ENCODE measurements at places on chromosomes 11 and 22.

GRCh38 chr11:95108671-95109551 lies 19.3 kb downstream of the ENDOD1 start:
- no peak for DNase-seq

DNA sequence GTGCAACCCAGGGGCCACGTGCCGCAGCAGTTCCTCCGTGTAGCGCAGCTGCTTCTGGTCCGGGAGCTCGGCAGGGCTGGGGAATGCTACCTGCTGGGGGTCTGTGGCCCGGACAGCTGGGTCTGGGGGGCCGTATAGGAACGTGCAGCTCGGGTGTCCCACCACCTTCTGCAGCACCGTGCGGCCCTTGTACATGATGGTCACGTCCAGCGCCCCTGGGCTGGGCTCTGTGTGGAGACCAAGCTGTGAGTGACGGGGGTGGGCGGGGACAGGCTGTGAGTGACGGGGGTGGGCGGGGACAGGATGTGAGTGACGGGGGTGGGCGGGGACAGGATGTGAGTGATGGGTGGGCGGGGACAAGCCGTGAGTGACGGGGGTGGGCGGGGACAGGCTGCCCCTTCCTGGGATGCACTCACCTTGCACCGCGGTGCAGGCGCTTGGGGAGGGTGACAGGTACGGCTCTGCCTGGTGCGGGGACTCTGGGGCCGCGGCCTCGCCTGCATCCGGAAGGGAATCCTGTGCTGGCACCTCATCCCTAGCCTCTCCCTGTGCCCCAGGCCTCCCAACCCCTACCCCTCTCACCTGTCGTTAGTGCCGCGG lies 2.3 kb downstream of the IRF7 start:
- DNase-seq = peak; percentile 48

GRCh38 chr11:10646005-10646404 lies 47.5 kb downstream of the IRAG1 start:
- no peak for DNase-seq

- DNase-seq = no peak
These were observed 22.1 kb upstream of the SYT7 start for GRCh38 chr11:61602775-61603569.

DNA sequence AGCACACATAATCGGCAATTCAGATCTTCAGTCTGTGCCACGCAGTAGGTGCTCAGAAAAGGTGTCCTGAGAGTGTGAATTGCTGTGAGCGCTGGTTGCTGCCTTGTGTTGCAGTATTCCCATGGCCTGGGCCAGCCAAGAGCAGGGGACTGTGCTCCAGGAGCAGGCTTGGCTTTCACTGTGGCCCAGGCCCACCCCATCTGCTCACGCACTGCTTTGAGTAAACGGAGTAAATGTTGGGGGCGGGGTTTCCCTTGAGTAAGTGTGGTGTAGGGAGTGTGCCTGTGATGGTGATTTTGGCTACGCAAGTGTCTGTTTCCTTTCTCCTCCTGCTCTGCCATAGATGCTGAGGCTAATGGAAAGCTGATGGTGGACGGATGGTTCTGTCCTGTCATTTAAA lies 2.3 kb downstream of the CTTN start:
- DNase-seq = no peak

- no peak for DNase-seq
These were observed 19.7 kb downstream of the MYO7A start for GRCh38 chr11:77147668-77148321.

GRCh38 chr11:67054836-67055523 lies 1.7 kb upstream of the RHOD start:
- no peak for DNase-seq

- DNase-seq = no peak
These were observed 10.9 kb downstream of the SRPRA start for GRCh38 chr11:126257764-126258163.

DNA sequence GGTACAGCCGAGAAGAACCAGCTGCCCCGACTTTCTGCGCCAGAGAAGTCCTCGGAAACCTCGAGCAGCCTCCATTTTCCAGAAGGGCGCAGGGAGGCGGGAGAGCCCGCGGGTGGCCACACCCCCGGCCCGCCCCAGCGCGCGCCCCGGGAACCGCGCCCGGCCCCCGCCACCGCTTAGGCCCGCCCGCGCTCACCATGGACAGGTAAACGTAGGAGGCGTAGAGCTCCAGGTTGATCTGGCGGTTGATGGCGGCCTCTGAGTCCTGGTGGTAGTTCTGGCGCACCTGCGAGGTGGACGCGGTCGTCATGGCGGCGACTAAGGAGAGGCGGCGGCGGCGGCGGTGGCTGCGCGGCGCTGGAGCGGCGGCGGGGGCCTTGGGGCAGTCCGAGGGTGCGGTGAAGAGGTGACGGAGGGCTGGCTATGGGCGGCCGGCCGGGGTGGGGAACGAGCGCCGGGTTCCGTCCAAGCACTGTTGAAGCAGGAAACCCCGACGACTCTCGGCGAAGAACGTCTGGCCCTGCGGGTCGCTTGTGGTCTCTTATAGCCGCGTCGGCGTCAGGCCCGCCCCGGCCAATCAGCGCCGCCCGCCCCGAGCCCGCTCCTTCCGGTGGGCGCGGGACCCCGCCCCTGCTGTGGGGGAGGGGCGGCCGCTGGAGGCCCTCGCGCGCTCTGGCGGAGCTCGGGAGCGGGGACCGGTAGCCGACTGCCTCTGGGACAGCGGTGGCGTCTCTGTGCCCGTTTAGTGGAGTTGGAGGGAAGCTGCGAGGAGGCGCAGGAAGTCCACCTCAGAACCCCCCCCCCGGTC lies at the start of gene FTH1:
TSS of gene FTH1 (minus strand) at position 519 of the 808 bp plus-strand sequence. CDS start at position 310, 209 bp downstream.
- DNase-seq = peak; percentile 62

- DNase-seq = no peak
These were observed 163.8 kb downstream of the GUCY1A2 start for GRCh38 chr11:106854429-106854828.

- DNase-seq = no peak
These were observed 23.2 kb downstream of the CASP5 start for GRCh38 chr11:104999721-105000120.

GRCh38 chr11:118530180-118530682 lies 761 bp upstream of the TMEM25 start:
- no peak for DNase-seq

DNA sequence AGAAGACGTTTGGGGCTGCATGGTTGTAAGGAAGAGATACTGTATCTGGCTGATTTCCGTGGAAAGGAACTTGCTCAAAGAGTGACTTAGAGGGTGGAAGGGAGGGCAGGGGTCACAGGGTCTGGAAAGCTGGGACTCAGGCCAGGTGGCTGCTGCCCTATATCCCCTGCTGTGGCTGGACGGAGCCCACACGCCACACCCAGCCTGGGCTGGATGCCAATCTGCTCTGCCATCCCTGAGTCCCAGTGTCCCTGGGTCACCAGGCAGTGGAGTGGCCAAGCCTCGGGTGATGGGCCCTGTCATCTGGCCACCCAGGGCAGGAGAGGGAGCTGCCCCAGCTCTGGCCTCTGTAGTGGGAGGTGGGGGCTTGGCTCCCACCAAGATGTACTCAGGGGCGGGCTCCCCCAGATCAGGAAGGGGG lies 26.5 kb upstream of the KRTAP5-7 start:
- no peak for DNase-seq

- no peak for DNase-seq
These were observed 7.6 kb downstream of the MS4A4E start for GRCh38 chr11:60235321-60235720.

GRCh38 chr22:31288496-31289240 lies 3.6 kb downstream of the PIK3IP1 start:
- DNase-seq = no peak

DNA sequence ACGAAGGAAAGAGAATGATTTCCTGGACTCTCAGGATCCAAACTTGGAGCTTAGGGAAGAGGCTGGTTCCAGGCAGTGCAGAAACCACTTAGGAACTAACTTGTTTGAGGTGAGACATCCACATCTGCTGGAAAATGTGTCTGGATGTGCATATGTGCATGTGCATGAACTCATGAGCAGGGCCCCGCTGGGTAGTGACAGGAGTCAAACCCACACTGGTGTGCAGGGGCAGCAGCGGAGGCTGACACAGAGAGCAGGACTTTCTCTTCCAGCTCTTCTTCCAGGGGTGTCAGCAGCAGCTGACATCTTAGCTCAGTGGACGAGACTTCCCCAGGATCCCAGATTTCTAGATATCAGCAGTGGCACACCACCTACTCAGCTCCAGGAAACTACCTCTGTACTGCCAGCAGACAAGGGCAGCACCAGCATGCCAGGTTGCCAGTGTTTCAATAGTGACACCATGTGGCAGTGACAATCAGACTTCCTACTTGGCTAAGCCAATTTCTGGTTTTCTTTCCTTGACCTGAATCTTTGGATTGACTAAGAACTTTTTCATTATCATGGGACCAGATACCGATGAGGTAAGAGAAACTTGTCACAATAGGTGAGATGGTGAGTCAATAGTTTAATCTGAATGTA lies 227.5 kb upstream of the ZC3H12C start:
- no peak for DNase-seq

DNA sequence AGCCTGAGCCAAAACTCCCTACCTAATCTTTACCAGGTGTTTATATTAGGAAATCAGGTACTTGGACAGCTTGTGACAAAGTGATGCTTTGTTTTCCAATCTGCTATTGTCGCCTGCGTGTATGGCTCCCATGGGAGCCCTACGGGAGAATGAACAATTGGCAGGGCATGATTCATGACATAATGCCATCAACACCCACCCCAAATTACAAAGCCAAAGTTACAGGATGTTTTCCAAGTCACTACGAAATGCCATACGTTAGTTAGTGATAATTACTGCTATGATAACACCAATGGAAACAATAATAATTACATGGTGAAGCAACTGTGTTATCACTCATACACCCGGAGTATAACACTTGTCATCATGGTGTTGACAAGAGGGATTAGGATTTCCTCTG lies 226.4 kb downstream of the FAM181B start:
- no peak for DNase-seq

DNA sequence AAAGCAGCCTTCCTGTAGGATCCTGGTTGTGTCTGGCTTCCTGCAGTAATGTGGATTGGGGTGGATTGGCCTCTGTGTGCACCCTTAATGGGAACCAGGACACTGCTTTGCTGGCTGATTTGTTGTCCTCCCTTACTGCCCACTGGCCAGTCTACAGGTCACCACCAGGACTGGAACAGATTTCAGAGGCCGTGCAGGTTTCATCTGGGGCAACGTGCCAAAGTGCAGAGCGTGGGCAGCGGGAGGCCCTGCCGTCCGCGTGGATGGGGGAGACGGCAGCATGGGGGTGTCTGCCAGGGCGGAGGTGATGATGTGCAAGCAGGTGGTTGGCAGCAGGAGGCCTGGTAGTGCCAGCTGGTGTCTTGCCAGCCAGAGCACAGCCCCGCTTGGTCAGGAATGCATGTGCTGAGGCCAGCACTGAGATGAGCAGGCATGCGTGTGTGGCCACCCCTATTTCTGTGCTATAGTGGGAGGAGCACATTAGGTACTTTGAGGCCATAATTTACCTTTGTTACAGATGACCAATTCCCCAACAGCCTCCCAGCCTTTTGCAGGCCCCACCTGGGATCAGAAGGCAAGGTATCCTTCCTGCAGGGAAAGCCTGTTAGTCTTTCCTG lies 24.3 kb downstream of the BCR start:
- no peak for DNase-seq

- DNase-seq = no peak
These were observed 72.2 kb downstream of the CSNK2A3 start for GRCh38 chr11:11280826-11281225.

GRCh38 chr11:5380740-5381342 lies 2.8 kb upstream of the OR51M1 start:
- DNase-seq = no peak

GRCh38 chr11:66937193-66937733 lies 20.9 kb downstream of the PC start:
- DNase-seq = no peak

DNA sequence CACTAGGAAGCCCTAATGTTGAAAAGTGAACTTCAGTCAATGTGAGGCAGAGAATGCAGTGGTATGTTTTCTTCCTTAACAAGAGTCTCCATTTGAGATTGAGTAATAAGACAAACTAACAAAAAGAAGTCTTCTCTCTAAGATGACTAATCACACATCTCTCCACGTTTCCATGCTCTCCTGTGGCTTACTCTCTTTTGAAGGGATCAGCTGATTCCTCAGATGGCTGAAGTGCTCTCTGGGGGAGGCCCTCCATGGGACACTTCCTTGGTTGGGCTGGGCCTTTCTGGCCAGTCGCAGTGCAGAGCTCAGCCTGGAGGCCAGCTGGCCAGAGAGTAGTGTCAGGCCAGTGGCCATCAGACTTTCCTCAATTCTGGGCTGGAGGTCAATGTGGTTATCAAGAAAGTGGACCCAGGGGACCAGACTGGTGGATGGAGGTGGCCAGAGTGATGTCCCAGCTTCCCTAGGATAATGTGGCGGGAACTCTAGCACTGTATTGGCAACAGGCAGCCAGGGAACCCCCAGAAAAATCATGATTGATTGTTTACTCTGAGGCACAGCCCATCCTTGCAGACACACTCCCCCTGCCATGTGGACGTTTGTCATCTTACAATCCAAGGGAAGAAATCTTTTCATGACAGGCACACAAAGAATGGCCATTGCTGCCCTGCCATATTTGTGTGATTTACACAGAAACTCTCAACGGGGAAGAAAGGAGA lies 14.5 kb downstream of the CSRP3 start:
- no peak for DNase-seq

- no peak for DNase-seq
These were observed 10.5 kb upstream of the MUC2 start for GRCh38 chr11:1064167-1064566.

DNA sequence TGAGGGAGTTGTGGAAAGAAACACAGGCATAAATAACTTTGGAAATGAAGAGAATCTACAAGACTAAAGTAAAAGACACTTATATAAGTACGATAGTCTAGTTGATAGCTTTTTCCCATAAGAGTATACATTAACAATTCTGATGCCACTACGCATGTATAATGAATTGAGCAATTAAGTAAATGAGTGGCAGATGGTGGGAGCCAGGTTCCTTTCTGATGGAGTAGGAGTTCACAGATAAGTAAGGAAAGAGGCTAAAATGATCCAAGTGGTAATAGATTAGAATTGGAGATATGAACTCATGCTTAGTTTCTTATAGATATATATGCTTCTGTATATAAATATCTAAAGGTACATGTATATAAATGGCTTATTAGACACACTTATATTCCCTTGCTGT lies 368.3 kb downstream of the FAM181B start:
- no peak for DNase-seq

DNA sequence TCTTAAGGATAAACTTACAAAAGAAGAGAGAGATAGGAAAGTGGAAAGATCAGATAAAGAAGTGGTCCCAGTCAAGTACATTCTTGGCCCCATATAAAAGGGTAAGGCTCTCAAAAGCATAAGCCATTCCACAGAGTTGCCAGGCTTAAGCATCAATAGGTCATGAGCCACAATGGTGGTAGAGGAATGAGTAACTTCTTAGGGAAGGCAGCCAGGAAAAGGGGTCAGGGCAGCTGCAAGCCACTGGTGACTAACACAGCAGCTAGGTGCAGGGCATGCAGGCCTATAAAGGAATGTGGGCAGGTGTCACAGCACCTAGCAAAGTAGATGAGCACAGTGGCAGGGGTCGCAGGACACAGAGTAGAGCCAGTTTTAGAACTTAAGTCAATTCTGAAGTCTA lies 302.6 kb upstream of the FAT3 start:
- no peak for DNase-seq

Measured in esophagus squamous epithelium (tissue), 5 donors.